Hematopoietic multipotent progenitor cell (in vitro differentiated cells): ENCODE measurements at places on chromosomes 13 and 19.

- DNase-seq, result no peak
These were observed 34.9 kb upstream of the OR10H1 start for GRCh38 chr19:15850385-15850784.

GRCh38 chr19:269241-269640, 22.0 kb downstream of the PLPP2 start:
- DNase-seq, result no peak

GRCh38 chr19:4037301-4037949, 29.3 kb downstream of the ZBTB7A start:
- DNase-seq, result no peak

DNA sequence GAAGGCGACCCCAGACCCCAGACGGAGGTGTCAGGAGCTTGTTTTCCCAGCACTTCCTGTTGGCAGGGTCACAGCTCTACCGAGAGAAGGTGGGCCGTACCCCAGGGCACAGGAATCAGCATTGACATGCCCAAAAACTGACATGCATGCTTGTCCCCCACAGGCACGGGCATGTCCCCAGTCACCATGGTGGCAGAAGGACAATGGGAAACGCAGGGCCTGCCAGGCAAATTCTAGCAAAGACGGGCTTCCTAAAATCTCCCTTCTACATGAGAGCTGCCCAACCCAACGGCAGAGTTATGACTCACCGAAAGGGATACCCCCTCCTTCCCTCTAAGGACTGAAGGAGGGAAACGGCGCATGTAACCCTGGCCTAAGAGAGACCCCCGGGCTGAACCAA, 18.5 kb downstream of the TSHZ3 start:
- DNase-seq, result no peak

DNA sequence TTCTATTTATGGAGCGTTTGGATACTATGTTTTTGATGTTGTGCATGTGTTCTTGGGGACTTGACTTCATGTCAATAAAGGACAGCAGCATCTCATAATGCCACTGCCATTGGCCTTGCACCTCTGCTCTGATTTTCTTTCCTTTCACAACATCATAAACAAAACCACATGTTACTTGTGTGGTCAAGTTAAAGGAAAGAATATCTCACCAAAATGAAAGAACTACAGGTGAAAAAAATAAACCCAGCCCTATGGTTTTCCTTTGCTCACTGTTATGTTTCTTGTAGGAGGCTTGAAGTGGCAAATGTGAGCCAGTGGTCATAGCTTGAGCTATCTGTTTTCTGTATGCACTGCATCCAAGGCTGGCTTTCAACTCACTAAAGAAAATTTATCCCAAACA, 240.4 kb downstream of the KCNRG start:
- DNase-seq, result no peak

- no peak for DNase-seq
These were observed 626 bp upstream of the ATP5F1D start for GRCh38 chr19:1240925-1241324.

- DNase-seq, result no peak
These were observed 20.7 kb upstream of the CEACAM6 start for GRCh38 chr19:41734585-41734984.
